ENCODE measurements at places on chromosomes 2 and 18.
A peak's percentile ranks its signal among the peaks of the same experiment; 100 is the strongest.

GRCh38 chr18:47632970-47633635 lies 297.4 kb downstream of the SMAD2 start:
- peak; percentile 25 for DNase-seq

DNA sequence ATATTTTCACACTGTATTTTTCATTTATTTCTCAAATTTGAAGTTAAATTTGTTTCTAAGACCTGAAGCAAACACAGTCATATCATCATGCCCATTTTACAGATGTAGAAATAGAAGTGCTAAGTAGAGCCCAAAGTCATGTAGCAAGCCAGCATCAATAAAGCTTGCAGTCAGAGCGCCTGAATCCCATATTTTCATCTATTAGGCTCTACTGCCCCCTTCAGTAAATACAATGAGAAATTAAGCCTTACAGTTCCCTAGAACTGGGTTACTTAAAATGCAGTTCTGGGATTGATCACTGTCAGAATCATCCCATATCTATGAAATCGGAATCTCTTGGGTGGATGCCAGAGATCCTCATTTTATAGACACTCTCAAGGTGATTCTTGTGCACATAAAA lies 419.9 kb downstream of the TGIF1 start:
- DNase-seq = peak; percentile 30

DNA sequence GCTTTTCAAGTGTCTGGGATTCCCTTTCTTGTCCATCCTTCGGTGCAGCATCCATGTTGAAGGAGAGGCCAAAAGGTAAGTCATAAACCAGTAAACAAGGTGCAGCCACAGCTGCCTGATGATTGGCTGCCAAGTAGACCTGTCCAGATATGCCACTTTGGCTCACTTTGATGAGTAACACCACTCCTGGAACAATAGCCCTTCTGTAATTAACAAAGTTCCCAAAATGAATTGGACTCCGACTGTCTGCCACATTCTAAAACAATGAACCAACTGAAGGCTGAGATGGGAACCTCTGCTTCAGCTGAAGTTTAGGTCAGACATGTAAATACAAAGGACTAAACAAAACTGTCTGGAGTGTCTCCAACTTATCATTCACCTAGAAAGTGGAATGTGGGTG lies 82.2 kb upstream of the LGALSL start:
- DNase-seq = no peak

DNA sequence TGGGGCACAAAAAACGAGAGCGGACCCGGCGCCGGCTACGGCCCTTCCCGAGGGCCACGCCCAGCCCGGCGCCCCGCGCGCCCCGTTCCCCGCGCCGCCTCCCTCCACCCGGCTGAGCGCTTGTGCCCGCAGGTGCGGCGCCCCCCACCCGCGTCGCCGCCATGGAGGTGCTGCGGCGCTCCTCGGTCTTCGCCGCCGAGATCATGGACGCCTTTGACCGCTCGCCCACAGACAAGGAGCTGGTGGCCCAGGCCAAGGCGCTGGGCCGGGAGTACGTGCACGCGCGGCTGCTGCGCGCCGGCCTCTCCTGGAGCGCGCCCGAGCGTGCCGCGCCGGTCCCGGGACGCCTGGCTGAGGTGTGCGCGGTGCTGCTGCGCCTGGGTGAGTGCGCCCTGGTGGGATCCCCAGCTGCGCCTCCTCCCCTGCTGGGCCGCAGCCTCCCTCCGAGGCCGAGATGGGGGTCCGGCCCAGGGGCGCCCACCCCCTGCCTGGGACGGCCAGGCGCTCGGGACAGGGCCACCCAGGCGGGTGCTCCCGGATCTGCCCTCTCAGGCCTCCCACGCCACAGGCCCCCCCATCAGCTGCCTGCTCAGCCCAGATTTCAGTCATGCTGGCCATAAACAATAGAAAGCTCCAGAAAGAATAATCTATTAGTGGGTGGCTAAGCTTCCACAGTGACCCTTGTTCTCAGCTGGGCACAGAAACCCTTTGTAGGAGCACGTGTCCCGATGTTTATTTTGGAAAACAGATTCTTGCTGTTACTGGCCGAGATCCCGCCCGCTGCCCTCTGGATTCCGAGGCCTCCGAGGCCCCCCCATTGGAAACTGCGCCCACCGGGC lies 997 bp downstream of the BOK start:
- DNase-seq = no peak

GRCh38 chr2:205698286-205699268 lies 16.3 kb downstream of the NRP2 start:
- no peak for DNase-seq

DNA sequence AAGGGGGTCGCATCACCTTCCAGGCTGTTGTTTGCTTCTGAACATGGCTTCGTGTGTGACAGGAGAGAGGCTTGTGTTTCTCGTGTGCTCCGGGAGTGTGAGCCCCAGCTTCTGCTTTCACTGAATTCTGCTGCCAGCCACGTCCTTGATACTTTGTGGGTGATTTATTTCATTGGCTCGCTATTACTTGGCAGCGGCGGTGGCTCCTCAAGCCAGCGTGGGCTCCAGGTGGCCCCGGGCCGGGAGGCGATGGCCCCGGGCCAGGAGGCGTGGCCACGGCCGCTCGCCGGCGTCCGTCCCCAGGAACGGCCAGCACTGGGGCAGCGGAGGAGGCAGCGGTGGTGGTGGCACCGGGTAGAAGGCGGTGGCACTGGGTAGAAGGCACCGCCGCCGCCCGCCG lies 63.1 kb downstream of the NAPG start:
- no peak for DNase-seq

GRCh38 chr2:99205491-99205890 lies 24.5 kb downstream of the MRPL30 start:
- DNase-seq = no peak

- no peak for DNase-seq
Measured at GRCh38 chr2:109125593-109126500, 3.2 kb upstream of the SH3RF3 start.

- DNase-seq = no peak
Measured at GRCh38 chr2:28747714-28748113, 3.9 kb upstream of the PPP1CB start.

- no peak for DNase-seq
Measured at GRCh38 chr2:149290662-149291061, 39.7 kb upstream of the LYPD6 start.

DNA sequence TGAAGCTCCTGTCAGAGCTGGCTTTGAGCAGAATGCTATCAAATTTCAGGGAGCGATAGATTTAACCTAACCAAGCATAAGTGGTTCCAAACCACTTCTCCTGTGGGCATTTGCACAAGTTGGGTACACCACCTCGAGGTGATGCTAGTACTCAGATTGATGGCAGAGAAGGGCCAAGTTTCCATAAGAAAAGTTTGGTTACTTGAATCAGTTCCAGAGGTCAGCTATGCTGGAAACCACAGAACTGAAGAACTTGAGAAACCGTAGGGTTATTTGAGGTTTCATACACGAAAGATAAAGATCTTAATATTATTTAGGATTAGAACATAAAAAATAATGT lies 238.2 kb upstream of the SOX11 start:
- no peak for DNase-seq

GRCh38 chr2:219560037-219560892 lies 11.1 kb downstream of the OBSL1 start:
- no peak for DNase-seq

DNA sequence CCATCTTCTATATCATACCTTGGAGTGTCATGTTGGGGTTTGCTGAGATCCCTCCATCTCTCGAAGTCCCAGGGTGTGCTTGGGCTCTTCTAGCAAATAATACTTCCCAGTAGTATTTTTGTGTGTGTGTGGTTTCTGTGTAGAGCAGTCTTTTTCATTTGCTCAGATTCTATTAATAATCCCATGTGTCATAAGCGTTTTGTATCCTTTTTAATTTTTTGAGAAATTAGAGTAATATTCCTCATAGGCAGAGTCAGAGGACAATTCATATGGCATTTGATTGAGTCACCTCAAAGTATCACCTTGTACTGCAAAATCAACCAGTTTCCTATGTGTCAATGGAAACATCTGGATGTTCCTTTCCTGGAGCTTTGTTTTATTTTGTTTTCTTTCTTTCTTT lies 37.4 kb upstream of the PPP1R1C start:
- DNase-seq = no peak

DNA sequence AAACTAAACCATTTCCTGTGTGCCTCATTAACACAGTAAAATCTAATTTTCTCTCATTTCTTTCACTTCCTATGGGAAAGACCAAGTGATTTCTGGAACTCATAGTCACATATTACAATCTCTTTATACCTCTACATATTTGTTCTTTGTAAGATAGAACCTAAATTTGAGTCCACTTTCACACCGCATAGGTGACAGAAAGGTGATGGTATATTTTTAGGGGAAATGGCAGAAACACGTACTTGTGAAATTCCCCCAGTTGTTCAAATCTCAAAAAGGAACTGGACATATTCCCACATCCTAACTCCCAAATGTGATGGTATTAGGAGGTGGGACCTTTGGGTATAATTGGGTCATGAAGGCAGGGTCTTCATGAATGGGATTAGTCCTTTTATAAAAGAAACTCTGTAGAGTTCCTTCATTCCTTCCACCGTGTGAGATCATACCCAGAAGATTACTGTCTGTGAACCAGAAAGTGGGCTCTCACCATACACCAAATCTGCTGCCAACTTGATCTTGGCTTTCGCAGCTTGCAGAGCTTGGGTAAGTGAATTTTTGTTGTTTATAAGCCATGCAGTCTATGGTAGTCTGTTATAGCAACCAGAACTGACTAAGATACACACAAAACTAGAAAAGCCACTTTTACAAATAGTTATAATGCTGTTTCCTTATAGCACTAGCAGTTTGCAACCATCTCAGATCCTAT lies 542.1 kb downstream of the DSC3 start:
- no peak for DNase-seq

DNA sequence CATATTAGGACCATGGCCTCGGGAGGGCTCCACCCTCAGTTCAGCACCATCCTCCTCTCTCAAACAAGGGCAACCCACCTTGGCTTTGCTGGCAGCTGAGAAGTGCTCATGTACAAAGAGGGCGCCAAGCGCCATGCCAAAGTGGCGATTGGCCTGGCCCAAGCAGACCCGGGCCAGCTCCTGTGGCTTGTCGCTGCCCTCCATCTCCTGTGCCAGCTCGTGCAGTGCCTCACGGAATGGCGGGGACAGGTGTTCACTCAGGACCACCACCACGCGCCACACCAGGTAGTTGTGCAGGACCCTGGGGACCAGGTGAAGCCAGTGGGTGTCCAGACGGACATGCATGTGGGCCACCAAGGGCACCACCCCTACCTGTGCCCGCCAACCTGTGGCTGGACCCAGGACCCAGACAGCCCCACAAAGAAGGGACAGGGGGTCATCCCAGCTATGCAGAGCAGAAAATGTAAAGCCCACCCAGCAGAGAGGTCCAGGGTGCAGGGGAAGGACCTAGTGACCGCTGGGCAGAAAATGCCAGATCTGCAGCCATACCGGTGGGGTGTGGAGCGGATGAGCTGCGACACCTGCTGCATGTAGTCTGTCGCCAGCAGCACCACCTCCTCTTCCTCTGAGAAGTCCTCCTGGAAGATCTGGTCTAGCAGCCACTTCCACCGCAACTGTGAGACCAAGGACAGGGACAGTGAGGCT lies 3.6 kb downstream of the ECEL1 start:
- no peak for DNase-seq

GRCh38 chr2:73218298-73218697 lies 4.3 kb downstream of the SMYD5 start:
- DNase-seq = no peak

DNA sequence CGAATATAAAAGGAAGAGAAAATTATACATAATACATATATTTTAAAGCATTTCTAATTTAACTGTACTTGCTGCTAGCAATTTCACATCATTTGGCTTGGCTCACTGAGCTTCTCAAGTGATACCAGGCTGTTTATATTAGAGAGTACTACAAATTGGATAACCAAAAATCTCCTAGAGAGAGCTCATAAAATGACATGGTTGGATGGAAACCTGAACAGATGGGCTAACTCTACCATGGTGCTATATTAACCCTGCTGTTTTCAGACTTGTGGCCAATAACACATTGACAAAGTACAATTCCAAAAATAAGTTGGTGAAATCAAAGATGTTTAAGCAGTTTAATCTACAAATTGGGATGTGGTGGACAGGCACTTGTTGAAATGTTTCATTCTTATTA lies 364.4 kb upstream of the GCFC2 start:
- peak; percentile 55 for DNase-seq

DNA sequence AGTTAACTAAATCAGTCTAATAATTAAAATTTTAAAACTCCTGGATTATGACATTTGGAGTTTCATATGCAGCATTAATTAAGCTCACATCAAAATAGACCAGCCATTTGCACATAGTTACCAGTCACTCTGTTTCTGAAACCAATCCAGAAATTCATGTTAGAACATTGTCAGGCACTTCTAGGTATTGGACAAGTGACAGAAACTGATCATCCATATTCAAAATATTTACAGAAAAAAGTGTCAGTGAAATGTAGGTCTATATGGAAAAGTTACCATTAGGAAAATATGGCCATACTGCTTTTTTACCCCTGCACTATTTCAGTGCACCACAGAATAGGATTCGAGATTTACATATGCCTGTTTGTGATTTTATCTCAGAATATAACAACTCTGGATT lies 33.4 kb downstream of the UPP2 start:
- no peak for DNase-seq

DNA sequence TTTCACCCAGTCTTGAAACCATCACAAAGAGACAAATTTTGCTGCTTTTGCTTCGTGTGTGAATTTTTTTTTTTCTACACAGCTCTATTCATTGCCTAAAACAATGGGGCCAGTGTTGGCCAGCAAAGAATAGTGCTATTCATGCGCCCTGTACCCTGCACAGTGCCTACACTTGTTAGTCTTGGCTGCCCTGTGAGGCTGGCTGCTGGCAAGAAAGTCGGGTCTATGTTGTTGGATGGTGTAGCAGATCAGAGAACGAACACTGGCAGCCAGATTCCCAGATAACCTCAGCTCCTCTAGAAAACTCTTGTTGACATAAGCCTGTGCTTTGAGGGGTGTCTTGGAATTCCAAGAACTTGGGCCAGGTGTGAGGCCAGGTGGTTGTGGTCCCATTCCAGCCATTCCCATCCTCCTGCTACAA lies 455.7 kb upstream of the TCF4 start:
- no peak for DNase-seq

GRCh38 chr2:160719116-160719515 lies 225.5 kb upstream of the RBMS1 start:
- DNase-seq = no peak

- DNase-seq = no peak
Measured at GRCh38 chr2:16238786-16239185, 298.4 kb downstream of the MYCN start.

DNA sequence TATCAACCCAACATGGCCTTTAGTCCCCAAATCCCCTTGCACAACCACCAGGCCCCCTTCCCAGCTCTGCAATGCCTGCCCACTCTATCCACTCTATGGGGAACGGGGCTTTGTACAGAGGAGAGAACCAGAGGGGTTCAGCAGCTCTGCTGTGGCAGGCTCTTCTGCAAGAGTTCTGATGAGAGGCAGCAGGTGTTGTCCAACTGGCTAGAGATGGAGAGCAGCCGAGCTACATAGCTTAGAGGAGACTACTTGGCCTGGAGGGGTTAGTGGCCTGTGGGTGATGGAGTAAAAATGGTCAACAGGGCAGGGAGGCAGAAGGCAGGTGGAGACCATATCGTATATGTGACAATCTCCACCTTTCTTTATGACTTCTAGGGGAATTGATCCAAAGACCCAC lies 103.0 kb downstream of the QPCT start:
- no peak for DNase-seq

Data from NCI-H524 treated with DMSO at 0.1 percent for 48 hours (cell line).